Stimulated activated CD8-positive, alpha-beta memory T cell treated with anti-CD3 and anti-CD28 coated beads, Interleukin-15, amount 100 ng/mL, for 48 hours (primary cell): ENCODE measurements at places on chromosomes 5 and 9.

- DNase-seq: no peak
These were observed 587.7 kb upstream of the CDH6 start for GRCh38 chr5:30605693-30606268.

GRCh38 chr9:106864373-106865143 is 1.6 kb downstream of the ZNF462 start:
- no peak for DNase-seq

GRCh38 chr9:125483697-125484096 is 222.1 kb downstream of the GAPVD1 start:
- no peak for DNase-seq

DNA sequence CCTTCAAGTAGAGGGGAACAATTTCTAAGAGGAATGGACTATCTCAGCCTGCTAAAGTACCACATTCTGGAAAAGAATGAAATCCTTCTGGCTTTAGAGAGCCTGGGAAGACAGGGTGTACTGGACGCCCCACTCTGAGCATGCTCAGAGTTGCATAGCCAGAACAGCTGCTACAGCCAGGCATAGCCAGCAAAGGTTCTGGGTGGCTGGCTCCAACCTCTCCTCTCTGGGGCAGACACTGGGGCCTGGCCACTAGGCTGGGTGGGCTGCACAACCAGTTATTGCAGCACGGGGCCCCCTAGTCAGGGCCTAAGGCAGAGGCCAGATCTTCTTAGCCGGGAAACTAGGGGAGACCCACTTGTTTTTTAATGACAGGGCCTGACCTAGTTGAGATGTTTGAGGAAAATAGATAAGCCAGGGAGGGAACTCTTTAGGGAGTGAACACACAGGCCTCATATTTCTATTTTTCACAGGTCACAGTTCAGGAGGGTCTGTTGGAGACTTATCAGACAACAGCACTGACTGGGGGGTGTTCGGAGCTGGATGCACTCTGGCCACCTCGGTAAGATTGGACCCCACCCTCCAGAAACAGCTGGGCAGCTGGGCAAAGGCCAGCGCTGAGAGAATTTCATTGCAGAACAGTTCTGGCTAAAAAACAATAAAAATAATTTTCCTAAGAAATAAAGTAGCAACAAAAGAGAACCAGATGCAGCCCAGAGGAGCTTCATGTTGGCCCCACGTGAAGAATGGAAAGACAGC is 142.9 kb downstream of the LPAR1 start:
- no peak for DNase-seq

- no peak for DNase-seq
These were observed 138.1 kb upstream of the DMRT1 start for GRCh38 chr9:703392-703791.

DNA sequence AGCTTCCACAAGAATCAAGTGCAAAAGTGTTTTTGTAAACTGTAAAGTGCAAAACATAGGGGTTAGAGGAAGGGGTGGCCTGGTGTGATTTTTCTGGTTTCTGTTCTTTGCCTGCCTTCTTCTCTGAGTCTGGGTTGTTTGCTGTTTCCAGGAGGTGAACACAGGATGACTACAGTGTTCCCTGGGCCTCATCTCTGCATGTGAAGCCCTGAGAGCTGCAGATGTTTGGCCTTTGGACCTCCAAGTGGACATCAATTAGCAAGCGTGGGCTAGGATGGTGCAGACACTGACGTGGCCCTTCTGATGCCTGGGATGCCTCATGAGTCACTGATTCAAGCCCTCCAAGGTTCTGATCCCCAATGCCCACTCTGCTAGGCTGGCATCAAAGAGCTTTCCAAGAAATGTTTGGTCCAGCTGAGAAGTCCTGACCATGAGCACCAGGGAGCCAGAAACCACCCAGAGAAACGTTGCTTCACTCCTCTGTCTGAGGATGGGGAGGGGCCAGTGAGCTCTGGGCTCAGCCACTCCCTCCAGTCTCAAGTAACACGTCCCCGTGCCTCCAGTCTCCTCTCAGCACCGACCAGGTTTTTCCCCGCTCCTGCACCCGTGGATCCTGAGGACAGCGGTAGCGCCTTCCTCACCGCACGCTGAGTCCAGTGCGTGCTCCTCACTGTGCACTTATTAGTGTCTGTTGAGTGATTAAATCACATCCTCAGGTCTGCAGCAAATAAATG is 7.6 kb downstream of the IL9 start:
- DNase-seq: no peak

DNA sequence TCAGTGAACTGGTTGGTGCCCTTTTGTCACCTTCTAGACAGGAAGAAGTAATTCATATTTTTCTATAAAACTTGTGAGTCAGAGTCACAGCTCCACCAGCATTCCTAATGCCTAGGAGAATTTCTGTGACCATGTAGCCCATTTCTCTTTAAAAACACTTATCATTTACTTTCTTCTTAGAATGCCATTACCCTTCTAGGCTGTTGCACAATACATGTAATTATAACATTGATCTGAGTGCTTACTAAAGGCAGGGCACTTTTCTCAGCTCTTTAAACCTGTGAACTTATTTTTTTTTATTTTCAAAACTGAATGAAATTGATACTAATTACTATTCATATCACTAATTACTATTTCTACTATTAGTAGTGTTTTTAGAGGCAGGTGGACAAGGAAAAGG is 373.7 kb downstream of the TLE4 start:
- DNase-seq: no peak

- DNase-seq: no peak
These were observed 3.6 kb upstream of the PAX5 start for GRCh38 chr9:37037503-37038301.

DNA sequence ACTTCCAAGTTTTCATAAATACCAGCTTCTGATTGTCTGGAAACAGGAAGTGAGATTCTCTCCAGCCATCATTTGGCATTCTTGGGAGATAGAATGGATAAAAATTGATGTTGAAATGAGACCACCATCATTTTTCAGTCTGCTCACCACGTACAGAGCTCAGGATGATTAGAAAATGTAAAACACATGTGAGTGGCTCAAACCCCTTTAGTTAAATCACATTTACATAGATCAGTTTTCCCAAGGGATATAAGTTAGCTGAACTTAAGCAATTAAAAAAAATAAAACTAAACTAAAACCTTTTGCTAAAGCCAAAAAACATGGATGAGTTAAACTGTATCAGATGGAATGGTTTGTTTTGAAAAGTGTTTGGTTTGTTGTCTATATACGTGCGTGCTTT is 37.1 kb upstream of the GDNF start:
- no peak for DNase-seq

DNA sequence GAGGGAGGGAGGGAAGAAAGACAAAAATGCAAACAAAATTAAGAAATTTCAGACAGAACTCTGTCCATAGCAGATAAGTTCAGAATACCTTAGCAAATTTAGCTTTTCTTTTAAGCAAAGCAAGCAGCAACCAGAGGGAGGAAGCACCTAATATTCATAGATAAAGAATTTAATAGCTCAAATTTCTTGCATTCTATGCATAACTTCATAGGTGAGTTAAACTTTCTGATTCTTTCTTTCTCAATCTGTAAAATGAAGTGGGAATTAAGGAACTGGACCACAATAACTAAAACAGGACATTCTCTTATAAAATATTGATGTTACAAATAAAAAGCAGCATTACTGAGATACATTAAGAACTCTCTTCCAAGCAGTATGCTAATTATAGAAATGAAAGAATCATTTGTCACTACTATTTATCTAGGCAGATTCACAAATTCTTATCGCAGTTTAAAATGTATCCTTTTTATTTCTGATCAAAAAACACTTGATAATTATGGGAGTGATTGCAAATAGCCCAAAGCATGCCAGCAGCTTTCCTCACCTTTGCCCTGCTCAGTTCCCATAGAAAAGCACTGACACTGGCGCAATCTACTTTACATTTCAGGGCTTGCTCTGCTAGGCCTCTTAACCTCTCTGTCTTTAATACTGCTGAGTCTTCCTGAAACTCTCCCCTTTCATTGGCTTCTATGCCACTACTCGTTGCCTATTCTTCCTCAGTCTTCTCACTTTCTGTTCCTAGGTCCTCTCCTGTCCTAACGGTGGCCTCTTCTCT is 341.8 kb downstream of the PIK3R1 start:
- DNase-seq: no peak

- no peak for DNase-seq
These were observed 20.6 kb downstream of the EDIL3 start for GRCh38 chr5:84364043-84364442.

DNA sequence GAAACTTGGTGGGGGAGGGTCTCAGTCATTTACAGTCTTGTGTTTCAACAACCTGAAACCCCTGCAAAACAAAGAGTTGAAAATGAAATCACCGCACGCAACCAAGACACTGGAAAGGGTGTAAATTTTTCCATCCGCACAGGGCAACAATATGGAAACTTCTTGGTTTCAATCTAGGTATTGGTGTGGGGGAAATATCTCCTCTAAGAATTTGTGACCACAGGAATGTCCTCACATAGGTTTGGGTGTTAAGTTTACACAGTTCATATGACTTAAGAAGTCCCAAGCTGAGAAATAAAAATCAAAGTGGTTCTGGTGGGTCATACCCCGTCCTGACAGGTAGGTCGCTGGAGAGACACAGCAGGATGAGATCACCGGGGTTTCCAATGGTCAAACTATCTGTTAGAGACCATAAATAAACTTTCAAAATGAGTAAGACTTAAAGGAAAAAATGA is 51.9 kb upstream of the PIP5K1B start:
- DNase-seq: peak; percentile 52

GRCh38 chr5:107670087-107670931 is 428 bp downstream of the EFNA5 start:
- DNase-seq: no peak

DNA sequence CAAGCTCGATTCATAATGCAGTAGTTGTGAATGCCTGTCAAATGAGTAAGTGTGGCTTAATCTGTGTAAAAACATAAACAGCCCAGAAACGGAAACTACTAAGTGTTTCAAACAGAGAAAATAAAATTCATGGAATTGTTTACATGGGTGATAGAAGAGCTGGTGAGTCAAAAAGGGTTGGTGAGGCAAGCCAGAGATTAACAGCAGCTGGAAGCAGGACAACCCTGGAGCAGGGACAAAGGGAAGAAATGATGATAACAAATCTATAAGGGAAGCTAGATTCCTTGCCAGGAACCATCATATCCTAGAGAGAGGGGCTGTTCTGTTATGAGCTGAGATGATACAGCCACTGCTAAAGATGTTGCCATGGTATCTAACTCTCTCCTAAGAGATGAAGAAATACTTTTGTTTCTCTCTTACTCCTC is 18.0 kb upstream of the PRR16 start:
- no peak for DNase-seq

- DNase-seq: no peak
These were observed 20.2 kb downstream of the OCLN start for GRCh38 chr5:69512740-69513260.

DNA sequence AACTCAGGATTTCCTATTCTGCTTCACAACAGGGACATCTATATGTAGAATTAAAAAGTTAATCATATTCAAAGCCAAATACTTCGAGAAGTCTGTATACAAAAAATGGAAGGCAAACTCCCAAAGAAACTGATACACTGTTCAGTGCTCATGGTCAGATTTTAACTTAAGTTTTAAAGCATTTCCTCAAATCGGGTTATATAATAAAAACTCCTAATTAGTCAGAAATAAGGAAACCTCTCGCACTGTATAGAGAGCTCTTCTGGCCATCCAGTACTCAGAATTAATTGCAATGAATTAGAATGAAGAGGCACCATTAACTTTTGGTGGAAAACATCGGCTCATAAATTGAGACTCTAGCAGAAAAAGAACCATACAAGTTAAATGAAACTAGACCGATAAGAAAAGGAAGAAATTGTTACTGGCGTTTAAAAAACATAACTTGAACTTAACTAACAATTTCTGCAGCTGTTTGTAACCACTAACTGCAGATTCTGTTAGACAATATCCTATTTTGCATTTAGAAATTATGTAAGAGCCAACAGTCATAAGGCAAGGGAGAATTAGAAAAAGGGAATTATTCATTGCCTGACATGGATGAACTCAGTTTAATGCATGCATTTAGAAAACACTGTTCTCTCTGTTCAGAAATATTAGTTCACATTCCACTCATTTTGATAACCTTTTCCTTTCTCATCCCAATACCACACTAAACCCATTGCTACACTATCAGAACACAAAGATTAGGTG is 96.6 kb downstream of the FNBP1 start:
- no peak for DNase-seq
